Motor neuron (in vitro differentiated cells): ENCODE measurements at places on chromosomes 11 and 22. TPM values are rescaled to one million over a fixed set of nuclear protein-coding genes. Genes with fewer than 3 reads are reported as not detected.

The ASRGL1 gene
- total RNA-seq, result 28.2 and 28.5 TPM in 2 replicates

GRCh38 chr11:95100856-95101507 is 11.3 kb downstream of the ENDOD1 start:
- ATAC-seq, result no peak

- ATAC-seq, result no peak
Measured at GRCh38 chr11:101019870-101020269, 109.7 kb downstream of the PGR start.

GRCh38 chr11:64053699-64054098 is 18.0 kb downstream of the FLRT1 start:
- peak; percentile 50 for ATAC-seq

GRCh38 chr11:12043221-12043620 is 34.8 kb upstream of the DKK3 start:
- no peak for ATAC-seq
